Sciatic nerve (tissue), 2 donors: ENCODE measurements at places on chromosomes 2 and 18.

- no peak for DNase-seq
Measured at GRCh38 chr18:75358928-75359327, 68.6 kb downstream of the SMIM21 start.

DNA sequence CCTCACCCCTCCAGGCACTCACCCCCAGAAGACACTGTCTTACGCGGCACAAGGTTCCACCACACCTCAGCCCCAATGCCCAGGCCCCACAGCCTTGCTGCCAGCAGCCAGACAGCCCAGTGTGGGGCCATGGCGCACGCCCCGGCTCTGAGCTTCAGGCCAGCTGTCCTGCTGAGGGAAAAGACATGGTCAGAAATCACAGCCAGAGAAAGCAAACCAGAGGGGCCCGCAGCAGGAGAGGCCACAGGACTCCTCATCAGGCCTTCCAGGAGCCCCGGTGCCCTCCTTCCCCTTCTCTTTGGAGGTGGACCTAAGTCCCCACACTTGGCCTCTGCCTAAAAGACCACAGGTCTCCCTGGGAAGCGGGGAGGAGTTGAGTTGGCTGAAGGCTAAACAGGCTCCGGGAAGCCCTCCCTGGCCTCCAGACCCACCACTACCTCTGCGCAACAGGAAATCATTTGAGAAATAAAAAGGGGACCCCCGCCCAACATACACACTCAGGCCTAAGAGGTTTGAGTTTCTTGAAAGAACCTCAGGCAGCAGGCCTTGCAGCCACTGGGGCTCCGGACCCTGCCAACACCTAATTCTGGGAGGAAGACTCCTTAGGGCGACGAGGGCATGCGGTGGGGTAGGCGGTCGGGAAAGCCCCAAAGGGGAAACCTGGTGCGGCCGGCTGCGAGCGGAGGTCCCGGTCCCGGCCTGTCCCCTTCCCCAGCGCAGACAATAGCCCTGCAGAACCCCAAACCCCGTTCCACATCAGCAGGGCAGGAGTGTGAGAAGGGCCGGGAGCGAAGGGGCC is 1.9 kb downstream of the SEMA4C start:
- DNase-seq: peak; percentile 65

DNA sequence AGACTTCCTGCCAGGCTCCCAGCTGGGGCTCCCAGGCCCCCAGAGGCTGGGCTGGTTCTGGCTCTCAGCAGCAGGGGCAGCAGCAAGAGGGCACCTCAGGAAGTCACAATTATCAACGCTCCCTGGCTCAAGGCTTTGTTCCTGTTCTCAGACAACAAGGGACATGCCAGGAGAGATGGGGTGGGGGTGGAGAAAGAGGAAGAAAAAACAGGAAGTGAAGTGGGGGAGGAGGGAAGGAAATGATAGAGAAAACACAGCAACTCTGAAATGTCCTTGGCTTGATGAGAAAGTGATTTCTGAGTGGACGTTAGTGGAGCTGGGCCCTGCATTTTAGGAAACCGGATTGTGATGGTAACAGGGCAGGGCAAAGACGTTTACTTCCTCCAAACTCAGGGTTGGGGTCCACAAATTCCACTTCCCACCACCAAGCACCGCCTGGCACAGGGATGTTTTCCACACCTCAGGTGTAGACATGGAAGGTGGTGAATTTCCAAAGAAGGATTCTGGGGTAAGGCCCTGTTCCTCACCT is 40.4 kb downstream of the CYRIA start:
- DNase-seq: no peak

DNA sequence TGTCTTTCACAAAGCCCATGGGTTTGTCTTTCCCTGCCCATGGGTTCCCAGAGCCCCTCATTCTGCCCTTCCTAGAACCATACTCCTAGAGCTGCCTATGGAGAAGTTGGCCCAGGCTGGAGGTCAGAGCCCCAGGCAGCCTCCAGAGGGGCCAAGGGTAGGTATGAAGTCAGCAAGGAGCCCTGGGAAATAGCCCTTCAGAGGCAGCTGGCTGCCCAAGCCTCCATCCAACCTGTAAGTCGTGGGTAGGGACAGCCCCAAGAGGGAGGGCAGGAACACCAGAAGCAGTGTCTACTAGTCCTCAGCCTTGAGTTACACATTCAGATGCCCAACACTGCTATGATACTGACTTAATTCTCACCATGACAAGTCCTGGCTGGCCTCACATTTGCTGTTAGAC is 49.5 kb downstream of the TMEM247 start:
- no peak for DNase-seq

- no peak for DNase-seq
Measured at GRCh38 chr2:72810165-72810564, 15.7 kb downstream of the EXOC6B start.

- DNase-seq: no peak
Measured at GRCh38 chr18:79852561-79853302, 55.0 kb downstream of the KCNG2 start.

DNA sequence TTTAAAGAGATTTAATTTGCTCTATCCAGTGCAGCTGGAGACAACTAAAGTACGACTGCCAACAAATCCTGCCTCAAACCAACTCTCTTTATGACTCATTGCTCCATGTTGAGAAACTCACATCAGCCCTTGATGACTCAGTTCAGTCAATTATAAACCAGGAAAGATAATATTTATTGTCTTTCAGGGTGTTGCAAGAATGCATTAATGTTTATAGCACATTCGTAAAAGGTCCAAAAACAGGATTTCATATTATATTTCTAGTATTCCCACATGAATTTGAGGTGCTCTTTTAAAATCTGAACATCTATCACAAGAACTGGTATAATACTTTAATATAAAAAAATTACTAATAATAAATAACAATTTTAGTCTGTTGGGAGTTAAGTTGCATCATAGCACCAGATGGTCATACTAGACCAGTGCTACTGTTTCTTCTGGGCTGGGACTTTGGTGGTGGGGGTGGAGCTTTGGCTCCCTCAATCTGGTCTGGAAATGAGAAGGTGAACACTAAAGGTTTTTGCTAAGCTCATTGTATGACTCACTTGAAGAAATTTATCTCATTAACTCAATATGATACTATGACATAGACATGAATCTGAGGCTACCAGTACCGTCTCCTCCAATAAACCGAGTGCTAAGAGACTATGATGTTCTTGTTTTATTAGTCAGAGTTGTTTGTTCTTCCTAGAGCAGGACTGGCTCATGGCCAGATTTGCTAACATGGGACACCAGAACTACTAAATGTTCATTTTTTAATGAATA is 26.6 kb upstream of the MAP3K20 start:
- DNase-seq: peak; percentile 74

- DNase-seq: no peak
Measured at GRCh38 chr2:222433332-222434173, 9.2 kb downstream of the SGPP2 start.

GRCh38 chr2:222835823-222836151 is 25.0 kb upstream of the ACSL3 start:
- no peak for DNase-seq

GRCh38 chr2:195563857-195564512 is 93.0 kb upstream of the SLC39A10 start:
- no peak for DNase-seq

- DNase-seq: no peak
Measured at GRCh38 chr2:221120643-221121042, 451.5 kb downstream of the EPHA4 start.

DNA sequence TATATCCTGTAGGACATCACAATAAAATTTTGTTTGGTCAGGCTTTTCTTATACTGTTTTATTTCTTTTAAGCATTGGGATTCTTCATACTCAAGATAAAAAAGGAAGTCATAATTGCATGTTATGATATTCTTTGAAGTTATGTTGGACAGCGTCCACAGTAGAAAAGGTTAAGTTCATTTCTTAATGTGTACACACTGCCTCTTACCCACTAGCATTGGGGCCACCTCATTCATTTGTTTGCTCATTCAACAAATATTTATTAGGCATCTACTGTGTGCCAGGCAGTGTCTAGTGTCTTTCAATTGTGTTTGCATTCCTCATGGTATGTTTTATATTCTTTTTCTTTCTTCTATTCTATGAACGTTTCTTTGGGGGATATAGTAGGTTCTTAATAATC is 70.2 kb downstream of the PTPRM start:
- DNase-seq: no peak

- DNase-seq: no peak
Measured at GRCh38 chr2:111219285-111219684, 98.6 kb downstream of the BCL2L11 start.

- no peak for DNase-seq
Measured at GRCh38 chr18:71431171-71431570, 1113.0 kb downstream of the CBLN2 start.

DNA sequence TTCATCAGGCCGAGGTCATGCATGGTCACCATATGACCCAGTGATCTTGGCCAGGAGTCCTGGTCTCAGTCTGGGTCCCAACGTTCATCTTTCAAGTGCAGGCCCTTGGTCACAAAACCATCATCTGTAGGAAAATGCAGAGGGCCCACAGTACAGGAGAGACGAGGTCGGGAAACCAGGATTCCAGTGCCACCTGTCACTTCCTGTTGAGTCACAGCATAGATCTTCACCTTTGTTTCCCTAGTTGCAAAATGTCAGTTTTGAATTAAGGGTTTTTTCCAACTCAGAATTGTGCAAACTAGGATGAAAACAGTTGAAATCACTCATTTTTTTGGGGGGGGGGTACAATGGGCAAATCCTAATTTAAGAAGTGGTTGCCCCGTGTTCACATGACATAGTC is 162.2 kb downstream of the INSIG2 start:
- DNase-seq: no peak

GRCh38 chr2:180979749-180980105 is 678 bp upstream of the UBE2E3 start:
- no peak for DNase-seq

DNA sequence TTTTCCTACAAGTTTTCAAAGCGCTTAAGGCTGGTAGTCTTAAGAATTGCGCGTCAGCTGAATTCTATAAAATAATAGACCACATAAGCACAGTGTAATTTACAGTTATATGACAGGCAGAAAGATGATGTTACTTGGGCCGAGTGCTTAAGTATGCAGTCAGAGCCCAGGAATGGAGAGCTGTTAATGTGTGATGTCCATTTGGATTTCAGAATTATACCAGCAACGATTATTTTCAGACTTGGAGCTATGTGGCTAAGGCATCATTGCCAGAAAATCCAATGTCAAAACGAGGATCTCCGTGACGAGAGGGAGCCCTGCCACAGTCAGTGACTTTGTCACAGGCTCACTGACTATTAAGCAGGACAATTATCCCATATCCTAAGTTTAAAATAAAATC is 3.4 kb downstream of the KLF7 start:
- no peak for DNase-seq

- DNase-seq: peak; percentile 65
Measured at GRCh38 chr18:32549248-32550110, 78.8 kb upstream of the GAREM1 start.

GRCh38 chr2:28401411-28401810 is 8.8 kb downstream of the FOSL2 start:
- DNase-seq: peak; percentile 45

- DNase-seq: no peak
Measured at GRCh38 chr2:25955036-25955435, 27.3 kb downstream of the KIF3C start.

DNA sequence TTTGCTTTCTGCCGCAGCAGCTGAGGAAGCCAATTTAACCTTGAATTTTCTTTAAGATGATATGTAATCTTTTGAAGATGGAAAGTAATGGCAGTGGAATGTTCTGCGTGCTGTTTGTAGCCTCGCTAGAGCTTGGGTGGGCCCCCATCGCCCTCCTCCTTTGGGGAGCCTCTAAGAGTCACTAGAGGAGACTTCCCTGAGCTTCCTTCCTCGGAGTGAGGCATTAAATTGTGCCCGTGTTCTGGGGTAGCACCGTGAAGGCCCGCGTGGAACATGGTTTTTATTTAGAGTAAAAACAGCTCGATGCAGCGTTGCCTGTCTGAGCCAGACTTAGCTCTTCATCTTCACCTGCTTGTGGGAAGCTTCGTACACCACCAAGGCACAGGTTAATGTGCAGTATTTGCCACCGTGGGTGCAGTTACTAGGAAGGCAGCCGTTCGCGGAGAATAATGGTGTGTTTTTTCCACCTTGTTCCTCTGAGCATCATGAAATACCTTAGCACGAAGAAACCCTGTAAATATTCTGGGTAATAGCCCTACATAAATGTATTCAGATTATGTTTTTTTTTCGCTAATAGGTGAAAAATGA is 38.5 kb downstream of the NCK2 start:
- DNase-seq: no peak

DNA sequence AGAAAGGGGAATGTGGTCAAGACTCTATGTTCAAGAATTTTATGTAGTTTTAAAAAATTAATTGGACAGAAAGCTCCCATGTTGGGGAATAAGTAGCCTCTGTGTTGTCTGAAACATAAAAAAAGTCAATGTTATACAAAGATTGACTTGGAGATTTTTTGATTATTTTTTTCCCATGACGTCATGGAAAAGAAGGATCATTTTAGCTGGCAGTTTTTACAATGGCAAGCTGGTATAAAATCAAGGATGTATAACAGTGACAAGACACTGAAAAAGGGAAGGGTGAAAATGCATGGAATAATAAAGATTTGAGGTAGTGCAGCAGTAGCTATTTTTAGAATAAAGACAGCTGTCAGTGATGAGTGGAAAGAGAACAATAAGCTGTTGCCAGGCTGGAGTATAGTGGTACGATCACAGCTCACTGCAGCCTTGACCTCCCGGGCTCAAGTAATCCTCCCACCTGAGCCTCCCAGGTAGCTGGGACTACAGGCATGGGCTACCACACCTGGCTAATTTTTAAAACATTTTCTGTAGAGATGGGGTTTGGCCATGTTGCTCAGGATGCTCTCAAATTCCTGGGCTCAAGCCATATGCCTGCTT is 9.2 kb downstream of the SLC39A10 start:
- no peak for DNase-seq

DNA sequence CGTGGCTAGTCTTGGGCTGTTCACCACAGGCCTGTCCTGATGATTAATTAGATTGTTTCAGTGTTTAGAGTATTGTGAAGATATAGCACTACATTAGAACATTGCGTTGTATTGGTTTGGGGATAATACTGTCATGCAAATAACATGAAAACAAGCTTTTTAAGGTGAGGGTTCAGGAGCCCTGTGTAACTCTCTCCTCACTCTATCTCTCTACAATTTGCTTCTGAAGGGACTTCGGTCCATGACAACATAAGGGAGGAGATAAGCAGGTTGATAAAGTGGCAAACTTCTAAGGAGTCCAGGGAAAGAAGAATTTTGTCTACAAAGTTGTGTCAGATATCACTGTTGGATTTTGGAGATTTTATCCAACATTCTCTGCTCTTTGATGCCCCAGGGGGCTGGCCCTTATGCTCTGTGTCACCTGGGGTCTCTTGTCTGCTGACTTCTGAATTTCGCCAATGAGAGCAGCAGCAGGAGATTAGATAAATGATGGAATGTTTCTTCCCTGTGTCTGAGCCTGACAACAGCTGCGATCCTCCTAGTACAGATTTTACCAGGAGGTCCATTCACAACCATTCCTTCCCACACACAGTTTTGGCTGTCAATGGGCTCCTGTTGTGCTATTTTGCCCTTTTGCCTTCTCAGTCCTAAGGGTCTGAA is 3.3 kb downstream of the TNP1 start:
- no peak for DNase-seq

GRCh38 chr2:233817361-233817911 is 36.9 kb downstream of the HJURP start:
- peak; percentile 21 for DNase-seq
